ENCODE measurements at places on chromosomes 5 and 9.

- no peak for DNase-seq
Observed at GRCh38 chr5:178490935-178491652, 99.1 kb downstream of the COL23A1 start.

DNA sequence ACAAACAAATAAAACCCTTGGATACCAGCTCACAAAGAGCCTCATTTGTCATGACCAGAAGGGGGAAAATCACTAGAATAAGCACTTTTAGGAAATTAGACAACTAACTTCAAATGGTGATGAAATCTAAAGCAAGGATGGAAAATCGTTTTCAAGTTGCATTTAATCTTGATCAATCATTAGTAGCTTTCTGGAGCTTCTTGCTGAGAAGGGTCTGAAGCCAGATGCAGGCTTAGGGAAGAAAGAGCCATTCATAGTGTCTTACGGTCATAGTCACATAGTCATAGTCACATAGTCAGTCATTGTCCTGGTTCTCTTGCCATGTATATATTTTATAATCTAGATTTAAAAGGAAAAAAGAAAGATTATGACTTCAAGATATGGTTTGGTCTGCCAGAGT is 610.5 kb downstream of the ACTL7B start:
- DNase-seq = no peak

DNA sequence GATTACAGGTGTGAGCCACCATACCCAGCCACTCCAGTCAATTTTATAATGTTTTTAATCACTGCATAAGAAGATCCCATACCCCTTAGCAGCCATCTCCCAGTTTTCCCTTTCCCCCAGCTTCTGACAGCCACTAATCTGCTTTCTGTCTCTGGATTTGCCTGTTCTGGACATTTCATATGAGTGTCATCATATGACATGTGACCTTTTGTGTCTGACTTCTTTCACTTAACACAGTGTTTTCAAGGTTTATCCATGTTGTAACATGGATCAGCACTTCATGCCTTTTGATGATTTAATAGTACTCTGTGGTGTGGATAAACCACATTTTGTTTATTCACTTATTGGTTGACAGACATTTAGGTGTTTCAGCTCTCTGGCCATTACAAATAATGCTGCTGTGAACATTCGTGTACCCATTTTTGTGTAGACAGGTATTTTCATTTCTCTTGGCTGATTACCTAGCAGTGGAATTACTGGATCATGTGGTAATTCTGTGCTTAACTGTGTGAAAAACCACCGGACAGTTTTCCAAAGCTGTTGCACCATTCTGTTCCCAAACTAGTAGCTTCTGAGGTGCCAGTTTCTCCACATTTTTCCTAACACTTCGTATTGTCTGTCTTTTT is 8.6 kb downstream of the SUSD3 start:
- DNase-seq = no peak

GRCh38 chr5:102762562-102763227 is 7.6 kb downstream of the PAM start:
- DNase-seq = no peak

DNA sequence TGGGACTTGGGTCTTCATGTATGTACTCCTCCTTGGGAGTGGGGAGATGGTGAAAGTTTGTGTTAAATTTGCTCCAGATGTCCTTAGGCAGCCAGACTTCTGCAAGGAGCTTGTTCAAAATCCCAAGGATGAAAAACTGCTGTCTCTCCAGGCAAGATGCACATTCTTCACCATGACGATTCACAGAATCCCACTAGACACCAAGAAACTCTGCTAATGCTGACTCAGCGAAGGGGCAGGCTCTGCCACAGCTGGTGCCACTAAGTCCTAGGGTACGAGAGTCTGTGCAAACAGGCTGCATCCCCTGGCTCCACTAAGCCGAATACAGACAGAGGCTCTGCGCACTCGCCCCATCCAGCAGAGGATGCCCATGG is 71.1 kb downstream of the OLFM1 start:
- no peak for DNase-seq

DNA sequence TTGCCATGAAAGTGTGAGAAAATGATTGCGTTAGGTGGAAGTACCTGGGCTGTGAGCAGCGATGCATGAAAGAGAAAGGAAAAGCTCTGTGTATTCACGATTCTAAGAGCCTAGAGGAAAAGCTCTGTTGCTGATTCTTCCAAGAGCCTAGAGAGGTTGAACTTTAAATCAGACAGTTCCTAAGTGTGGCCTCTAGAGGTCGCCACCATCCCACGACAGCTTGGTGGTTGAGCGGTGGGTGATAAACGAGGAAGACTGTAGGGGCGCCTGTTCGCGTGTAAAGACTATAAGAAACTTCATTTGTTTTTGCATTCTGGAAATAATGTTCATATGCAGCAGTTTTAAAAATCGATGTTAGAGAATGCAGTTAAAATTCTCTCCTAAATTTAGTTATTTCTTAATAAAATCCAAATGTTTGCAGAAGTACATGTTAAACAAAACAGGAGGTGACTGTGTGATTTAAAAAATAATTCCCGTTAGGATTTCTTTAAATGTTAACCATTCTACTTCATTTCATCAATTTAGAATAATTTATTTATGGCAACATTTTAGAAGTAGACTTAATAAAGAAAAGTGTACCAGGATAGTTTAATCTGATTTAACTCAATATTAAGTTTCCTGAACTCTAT is 107.7 kb downstream of the TENT4A start:
- DNase-seq = no peak

DNA sequence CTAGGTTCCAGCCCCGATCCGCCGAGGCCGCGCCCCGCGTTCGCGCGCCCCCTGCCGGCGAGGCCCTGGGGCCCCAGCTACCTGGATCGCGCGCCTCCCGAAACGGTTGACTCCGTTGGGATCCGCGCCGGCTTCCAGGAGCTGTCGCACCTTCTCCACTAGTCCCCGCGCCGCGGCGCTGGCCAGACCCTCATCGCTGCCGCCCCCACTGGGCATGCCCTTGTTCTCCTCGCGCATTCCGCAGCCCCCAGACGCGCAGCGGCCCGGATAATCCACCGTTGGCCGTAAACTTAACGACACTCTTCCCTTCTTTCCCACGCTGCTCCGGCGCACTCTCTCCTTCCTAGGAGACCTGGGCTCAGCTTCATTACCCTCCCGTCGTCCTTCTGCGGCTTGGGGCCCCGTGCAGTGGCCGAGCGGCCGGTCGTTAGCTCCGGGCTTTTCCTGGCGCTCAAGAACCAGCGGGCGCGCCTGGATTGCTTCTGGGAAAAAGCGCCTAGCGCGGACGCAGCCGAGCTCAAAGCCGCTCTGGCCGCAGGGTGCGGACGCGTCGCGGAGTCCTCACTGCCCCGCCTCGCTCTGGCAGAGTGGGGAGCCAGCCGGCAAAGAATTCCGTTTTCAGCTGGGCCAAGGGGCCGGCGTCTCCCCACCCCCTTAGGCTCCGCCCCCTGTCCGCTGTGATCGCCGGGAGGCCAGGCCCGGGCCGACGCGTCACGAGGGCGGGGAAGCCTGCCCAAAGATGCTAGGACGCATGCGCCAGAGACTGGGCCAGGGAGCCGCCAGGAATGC is at the start of gene CDKN2B:
Gene CDKN2B, minus strand, starts transcription at position 589 of the 789 bp plus-strand sequence. Its CDS starts 352 bp downstream, at position 237.
- DNase-seq = peak; percentile 81

GRCh38 chr5:97418462-97418861 is 235.4 kb upstream of the RIOK2 start:
- DNase-seq = no peak

DNA sequence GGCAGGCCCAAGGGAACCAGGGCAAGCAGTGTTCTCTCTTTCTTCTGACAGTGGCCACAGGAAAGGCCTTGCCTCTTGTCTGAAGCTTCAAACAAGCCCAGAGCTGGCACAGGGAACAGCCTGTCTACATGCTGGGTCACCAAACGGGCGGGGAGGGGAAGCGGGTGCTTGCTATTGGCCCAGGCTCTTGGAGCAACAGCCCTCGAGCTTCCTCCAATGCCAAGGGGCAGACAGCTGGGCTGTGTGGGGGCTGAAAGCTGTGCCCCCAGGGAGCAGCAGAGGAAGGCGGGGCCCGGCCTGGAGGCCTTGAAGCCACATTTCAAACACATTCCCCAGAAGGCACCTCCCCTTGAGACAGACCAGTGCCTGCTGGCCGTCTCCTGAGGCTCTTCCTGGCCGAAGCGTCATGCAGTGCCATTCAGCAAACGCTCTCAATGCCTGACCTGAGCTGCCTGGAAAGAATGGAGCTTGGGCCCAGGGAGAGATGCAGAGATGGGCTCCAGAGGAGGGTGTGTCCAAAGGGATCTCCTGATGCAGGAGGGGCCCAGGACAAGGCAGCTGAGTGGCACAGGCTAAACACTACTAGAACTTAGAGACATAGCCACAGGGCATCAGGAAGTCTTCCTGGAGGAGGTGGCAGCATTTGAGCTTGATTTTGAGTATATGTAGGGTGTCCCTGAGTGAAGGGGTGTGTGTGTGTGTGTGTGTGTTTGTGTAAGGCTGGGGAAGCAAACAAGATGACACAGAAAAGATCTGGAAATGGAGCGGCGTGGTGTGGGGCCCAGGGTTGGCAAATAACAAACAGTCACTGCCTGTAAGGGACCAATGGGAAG is 2.5 kb downstream of the FIBCD1 start:
- no peak for DNase-seq

DNA sequence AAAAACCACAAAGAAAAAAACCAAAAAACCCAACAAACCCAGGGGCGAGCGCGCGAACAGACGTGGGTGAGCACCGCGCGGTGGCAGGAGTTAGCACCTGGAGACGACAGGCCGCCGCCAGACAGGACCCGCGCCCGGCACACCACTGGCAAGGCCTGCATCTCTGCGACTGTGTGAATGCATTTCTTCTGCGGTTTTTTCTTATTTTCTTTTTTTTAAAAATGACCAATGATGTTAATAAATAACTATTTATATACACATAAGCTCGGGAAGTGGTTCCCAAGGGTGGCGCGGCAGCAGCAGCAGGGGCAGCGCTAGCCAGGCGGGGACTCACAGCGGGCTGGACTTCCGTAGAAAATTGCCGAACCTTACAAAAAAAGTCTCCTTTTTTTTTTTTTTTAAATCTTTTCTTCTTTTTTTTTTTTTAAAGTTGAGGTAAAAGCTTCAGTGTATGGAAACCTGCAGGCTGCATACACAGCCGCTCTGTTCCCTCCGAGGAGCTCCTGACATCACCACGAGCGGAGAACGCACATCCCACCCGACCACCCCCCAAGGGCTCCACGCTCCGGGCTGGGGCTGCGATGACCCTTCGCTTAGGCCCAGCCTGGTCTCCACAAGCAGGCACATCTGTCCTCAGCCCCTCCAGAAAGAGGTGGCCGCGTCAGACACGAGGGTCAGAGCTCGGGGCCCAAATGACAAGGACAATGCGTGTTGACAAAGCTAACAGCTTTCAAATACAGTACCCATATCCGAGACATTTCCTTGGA is 7.4 kb downstream of the BRD3OS start:
- no peak for DNase-seq

DNA sequence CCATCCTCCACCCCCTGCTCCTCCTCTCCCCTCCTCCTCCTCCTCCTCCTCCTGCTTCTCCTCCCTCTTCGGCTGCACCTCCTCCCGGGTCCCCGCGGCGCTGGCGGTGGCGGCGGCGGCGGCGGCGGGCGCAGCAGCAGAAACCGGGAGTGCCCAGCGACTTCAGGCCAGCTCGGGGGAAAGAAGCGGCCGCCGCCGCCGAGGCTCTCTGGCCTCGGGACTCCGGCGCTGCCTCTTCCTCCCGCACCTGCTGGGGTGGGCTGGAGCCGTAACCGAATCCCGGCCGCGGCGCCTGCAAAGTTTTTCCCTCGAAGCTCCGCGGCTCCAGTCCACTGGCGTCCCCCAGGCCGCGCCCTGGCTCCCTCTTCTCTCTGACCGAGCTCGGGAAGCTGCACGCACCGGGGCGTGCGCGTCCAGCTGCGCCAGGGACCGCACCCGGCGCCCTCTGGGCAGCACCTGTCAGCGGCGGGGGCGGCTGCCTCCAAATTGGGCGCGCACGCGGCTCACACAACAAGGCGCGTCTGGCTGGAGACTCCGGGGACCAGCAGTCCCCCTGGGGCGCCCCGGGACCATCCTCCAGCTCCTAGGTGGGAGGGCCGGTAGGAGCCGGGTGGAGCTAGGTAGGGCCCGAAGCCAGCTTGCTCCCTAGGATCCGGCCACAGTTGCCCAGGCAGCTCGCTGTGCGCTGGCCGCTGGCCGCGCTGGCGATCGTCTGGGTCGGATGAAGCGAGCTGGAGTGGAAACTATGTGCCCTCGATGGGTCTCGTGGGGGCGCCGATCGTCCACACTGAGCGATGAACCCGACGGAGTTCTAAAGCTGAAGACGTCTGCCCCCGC is at the start of gene MCTP1:
Gene MCTP1, minus strand, starts transcription at position 523 of the 837 bp plus-strand sequence.
- peak; percentile 47 for DNase-seq

- no peak for DNase-seq
Observed at GRCh38 chr9:21552244-21553170, 70.4 kb upstream of the IFNE start.
